ENCODE measurements at places on chromosomes 16 and 17.

DNA sequence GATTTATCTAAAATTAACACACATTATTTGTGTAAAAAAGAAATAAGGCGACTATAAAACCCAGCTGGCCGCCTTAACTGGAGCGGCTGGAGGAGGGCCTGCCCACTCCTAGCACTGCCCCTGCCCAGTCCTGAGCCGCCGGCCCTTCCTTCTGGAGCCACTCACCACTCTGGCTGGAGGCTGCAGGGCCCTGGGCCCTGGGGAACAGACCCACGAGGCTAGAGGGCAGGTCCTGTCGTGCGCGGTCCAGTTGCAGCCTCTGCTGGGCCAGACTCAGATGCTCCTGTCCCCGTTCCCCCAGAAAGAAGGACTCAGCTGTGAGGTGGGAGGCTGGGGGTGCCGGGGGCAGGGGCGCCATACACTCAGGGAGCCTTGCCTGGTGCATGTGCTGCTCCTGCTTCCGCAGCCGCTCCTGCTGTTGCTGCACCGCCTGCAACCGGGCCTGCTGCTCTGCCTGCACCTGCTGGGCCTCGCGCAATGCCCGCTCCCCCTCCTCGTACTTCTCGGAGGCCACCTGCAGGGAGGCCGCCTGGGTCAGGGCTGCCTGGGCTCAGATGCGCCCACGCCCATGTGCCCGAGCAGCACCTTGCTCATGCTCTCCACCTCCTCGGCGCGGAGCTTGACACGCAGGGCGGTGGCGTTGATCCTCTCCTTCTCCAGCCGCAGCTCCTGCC, 9.0 kb upstream of the MRPL38 start:
- DNase-seq, result no peak

GRCh38 chr17:7403727-7403976, 245 bp downstream of the TMEM256 start:
- DNase-seq, result no peak

DNA sequence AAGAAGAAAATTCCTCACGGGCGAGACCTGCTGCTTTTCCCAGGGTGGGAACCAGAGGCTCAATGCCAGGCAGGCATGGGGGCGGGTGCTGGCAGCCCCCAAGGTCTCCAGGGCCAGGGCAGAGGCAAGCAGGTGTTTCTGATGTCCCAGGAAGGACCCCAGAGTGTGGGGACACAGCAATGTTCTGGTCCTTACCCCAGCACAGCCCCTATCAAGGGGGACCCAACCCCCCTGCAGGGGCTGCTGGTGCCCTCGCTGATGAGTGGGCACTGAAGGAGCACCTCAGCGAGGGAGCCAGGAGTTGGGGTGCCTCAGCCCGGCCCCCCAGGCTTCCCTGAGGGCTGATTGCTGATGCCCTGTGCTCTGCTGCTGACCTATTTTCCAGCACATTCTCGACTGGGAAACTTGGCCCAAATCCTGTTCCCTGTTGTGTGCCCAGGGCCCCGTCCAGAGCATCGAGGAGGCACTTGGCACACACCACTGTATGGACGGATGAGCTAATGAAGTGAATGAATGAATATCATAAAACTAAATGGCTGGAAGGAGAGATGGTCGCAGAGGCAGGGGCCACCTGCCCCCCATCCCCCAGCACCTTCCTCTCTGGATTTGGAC, 2.8 kb downstream of the DBNDD1 start:
- DNase-seq, result no peak

DNA sequence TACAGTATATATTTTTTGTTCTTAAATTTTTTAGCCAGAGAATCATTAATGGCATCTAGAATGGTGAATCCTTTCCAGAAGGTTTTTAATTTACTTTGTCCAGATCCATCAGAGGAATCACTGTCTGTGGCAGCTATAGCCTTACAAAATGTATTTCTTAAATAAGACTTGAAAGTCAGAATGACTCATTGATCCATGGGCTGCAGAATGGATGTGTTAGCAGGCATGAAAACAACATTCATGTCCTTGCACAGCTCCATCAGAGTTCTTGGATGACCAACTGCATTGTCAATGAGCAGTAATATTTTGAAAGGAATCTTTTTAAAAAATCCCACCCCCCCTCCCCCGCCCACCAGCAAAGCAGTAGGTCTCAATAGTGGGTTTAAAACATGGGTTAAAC, 51.4 kb downstream of the CACNG1 start:
- no peak for DNase-seq
